ENCODE measurements at places on chromosomes 1 and 21.

- DNase-seq = no peak
Observed at GRCh38 chr1:68814067-68814466, 317.2 kb upstream of the DEPDC1 start.

GRCh38 chr21:34186109-34186719 lies 112.8 kb downstream of the MRPS6 start:
- DNase-seq = no peak

GRCh38 chr1:85628791-85629531 lies 48.4 kb downstream of the CCN1 start:
- DNase-seq = no peak

DNA sequence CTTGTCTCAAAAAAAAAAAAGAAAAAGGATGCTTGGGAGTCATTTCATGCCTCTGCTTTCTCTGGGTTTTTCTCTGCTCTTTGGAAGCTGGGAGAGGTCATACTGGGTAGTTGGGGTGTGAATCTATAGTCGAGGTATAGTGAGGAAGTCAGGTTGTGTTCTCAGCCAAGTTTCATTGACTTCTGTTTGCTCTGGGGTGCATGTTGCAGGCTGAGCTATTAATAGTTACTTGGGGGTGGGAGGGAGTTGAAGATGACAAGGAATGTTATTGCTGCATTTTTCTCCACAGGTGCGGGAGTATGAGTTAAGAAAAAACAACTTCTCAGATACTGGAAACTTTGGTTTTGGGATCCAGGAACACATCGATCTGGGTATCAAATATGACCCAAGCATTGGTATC lies 2.8 kb downstream of the RPL11 start:
- no peak for DNase-seq

DNA sequence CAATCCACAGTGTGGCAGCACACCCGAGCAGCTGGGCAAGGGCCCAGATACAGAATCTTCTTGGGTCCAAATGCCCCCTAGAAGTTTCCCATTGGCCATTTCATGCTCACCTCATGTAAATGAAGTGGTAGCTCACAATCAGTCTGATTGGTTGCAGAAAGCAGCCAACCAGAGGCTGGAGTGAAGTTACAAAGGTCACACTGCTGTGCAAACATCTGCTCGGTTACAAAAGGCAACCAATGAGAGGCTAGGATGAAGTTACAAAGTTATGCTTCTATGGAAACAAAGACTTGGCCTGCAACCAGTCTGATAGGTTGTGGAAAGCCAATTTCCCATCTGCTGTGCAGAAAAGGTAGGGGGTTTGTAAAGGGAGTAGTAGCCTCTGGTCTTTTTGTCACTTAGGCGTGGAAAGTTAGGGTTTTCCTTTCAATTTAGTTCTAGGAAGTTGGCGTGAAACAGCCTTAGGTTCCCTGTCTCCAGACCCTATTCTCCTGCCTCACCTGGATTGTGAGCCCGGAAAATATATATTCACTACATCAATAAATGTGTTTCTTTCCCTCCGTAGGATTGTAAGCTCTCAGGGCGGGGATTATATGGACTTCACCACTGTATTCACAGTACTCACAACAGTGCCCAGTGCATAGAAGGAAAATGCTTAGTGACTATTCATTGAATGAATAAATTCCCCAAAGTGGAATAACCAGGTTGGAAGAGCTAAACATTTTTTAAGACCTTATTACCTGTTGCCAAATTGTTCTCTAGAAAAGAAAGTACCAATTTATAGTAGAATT lies 91.9 kb downstream of the URB2 start:
- no peak for DNase-seq

DNA sequence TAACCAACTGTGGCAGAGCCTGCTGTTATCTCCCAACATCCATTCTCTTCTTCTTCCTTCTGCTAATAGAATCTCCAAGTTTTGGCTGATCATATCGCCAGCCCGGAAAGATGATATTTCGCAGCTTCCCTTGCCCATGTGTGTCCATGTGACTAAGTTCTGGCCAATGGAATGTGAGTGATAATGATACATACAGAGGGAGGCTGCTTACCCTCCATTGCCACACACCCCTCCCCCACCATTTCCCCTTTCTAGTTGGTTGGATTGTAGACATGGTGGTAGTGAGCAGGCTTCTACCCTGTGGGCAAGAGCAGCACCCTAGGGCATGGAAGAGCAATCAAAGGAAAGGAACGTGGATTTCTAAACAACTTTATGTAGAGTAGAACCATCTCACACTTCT lies 48.8 kb downstream of the SLC9C2 start:
- no peak for DNase-seq

DNA sequence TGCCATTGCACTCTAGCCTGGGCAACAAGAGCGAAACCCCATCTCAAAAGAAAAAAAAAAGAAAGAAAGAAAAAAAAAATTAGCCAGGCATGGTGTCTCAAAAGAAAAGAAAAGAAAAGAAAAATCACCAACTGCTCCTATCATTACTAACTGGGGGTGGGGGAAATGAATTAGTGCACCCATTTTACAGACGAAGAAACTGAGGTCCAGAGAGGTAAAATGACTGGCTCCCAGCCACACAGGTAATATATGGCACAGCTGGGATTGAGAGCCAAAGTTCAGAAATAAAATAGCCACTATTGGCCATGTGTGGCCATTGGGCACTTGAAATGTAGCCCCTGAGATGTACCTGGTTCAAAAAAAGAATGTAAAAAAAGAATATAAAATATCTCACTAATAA lies 8.8 kb downstream of the HTR1D start:
- no peak for DNase-seq

DNA sequence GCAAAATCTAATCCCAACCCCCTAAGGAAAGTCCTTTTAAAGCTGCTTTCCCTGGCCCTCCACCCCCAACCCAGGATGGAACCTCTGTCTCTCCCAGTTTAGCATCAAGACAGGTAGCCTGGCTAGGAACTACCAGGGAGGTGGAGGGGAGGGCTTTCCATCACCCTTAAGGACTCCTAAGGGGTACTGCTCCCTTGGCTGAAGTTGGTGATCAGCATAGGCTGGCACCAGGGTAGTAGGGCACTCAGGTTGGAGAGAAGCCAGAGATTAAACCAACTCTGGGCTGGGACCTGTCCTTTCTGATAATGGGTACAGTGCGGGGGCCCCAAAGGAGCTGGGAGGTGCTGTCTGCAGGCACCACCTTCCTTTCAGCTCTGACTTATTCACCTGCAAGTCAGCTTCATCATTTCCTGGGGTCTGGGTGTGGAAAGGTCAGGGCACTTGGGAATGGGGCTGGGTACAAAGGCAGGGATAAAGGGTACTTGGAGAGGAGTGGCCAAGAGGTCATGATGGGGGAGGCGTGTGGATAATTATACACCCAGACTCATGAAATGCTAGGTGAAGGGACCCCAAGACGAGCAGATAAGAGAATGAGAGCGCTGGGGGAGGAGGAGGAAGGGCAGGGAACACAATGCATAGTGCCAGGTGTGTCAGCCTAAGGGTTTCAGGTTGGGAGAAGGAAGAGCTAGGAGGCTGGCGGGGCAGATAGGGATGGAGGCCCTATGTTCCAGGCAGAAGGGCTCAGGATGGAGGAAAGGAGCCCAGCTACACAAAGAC lies 1.2 kb downstream of the ARHGEF2 start:
- no peak for DNase-seq

DNA sequence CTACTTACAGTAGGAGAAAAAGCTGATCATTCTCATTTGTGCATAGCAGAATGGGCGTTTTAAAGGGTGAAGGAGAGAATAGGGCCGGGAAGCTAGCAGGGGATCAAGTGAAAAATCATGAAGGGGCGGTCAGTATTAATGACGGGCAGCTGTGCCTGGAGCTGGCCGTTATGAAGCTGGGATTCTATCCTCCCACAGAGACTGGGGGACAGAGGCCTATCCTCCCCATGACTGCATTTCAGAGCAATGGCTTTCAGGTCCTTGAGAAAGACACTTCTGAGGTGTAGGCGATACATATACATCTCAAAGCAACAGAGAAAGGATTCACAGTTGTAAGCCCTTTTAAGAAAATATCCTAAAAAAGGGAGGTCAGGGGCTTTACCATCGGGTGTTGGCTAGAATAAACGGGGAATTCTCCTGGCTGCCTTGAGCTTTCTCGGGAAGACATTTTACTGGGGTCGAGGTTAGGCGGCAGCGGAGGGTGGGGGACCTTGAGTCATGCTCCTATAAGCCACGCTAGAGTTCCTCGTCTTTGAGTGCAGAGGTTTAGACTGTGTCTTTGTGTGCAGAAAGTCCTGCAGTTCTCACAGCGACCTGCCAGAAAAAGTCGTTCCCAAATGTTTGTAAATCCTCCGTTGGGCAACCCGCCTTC lies 559 bp upstream of the MTARC2 start:
- DNase-seq = no peak

DNA sequence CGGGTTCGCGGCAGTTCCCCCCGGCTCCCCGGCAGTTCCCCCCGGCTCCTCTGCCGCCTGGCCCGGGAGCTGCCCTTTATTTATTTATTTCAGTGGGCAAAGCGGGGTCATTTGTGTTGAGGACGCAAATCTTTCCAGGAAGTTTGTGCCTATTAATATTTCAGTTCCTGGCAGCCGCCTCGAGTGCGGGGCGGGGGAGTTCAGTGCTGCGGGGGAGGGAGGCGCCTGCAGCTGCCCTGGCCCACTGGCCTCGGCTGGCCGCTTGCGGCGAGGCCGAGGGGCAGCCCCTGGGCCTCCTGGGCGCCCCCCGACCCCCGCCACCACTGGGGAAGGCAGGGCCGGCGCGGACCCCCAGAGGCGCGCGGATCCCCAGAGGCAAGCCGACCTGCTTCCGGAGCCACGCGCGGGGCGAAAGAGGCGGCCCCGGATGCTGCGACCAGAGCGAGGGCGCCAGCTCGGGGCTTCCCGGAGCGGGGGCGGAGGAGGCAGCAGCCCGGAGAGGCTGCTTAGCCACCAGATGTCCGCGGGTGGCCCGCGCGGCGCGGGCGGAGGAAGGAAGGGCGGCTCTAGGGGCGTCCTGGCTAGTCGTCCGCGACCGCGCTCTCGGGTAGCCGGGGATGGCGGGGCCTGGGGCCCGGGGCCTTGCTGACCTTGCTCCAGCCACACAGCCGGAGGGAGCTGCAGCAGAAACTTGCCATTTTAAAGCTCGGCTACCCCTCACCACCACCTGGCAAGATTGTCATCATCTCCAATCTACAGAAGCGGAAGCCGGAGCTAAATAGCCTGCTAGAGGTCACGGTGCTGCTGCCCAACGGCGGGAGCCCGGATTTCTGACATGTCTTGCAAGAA lies 48.0 kb downstream of the H3-3A start:
- DNase-seq = no peak

DNA sequence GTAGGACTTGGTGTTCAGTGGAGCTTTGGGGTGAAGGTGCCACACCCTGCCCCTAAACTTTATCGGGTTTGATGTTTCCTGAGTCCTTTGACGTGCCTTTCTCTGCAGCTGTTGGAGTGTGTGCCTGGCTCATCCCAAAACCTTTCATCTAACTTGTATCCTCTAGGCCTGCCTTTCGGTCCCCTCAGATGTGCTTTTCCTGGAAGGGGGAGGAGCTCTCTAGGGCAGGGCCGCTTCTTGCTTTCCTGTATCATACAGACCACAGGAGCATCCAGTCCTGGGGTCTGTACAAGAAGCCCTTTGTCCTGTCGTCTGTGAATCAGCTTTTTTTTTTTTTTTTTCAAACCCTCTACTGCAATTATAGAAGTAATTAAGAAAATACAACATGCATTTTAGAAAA lies 35.7 kb downstream of the PTGFRN start:
- DNase-seq = no peak

DNA sequence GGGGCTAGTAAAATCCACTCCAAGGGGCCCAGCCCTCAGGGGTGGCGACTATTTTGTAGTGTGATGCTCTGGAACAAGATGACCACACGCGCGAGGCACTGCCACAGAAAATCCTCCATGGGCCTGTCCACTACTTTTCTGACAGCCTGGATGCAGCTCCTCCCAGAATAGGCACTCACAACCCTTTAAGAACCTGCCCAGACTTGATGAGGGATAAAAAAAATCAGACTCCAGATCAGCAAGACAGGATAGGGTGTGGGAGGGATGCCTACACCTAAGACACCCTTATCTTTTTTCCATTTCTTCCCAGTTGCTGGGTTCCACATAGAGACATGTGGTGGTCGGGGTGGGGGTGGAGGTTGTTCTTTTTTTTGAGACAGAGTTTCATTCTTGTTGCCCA lies 33.5 kb downstream of the PCAT6 start:
- DNase-seq = no peak

DNA sequence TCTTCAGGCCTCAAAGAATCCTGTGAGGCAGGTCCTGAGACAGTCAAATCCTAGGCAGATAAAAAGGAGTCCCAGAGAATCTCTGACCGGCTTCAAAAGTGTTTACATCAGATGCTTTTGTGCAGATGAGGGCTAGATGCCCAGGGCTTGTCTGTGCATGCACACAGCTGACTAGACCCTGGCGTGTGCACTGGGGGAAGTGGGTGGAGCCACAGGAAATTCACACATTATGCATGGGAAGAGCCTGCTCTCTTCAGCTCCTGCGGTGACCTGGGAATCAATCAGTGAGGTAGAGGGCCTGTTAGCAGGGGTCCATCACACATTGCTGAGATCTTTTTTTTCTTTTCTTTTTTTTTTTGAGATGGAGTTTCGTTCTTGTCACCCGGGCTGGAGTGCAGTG lies 36.6 kb upstream of the NHLH2 start:
- no peak for DNase-seq

DNA sequence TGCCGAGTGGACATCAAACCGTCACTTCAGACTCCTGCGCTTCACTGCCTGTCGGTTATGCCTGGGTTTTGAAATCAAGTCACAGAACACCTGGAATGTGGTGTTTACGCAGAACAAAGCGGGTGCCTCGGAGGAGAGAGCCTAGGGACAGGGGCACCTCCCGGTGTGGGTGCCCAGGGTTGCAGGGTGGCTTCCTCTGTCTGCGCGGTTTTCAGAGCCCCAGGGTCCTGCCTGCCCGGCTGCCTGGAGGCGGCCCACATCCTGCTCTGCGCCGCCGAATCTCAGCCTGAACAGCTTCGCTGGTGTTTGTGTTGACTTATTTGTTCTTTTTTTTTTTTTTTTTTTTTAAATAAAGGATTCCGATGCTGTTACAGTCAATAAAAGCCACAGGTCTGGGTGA lies 113.5 kb upstream of the COL6A1 start:
- no peak for DNase-seq

GRCh38 chr21:36698981-36699545 lies at the start of gene SIM2:
Gene SIM2, plus strand, starts transcription at chr21:36699115. Its CDS starts 632 bp downstream, at chr21:36699747.
- DNase-seq = no peak

- no peak for DNase-seq
Observed at GRCh38 chr1:51627672-51628071, 10.8 kb downstream of the OSBPL9 start.

DNA sequence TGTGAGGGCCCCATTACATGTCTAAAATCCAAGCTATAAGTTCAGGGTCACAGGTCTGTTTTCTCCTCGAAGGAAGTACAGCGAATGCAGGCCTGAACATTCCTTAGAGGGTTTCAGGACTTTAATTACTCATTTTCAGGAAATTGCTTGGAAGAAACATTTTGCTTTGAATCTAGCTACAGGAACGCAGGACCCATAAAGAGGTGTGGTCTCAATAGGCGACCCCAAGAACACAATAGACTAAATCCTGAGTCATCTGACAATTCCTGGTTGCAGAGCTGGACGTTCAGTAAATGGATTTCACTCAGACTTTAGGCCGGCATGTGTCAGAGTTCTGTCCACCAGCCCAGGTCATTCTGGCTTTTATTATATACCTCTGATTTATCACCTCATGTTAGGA lies 1.0 kb upstream of the ERG start:
- DNase-seq = no peak

All from SIG-M5 (cell line).